Stimulated activated CD8-positive, alpha-beta memory T cell treated with anti-CD3 and anti-CD28 coated beads, Interleukin-12 subunit alpha, Interleukin-12 subunit beta, amount 100 ng/mL, for 4 hours (primary cell): ENCODE measurements at places on chromosomes 6 and 20.

DNA sequence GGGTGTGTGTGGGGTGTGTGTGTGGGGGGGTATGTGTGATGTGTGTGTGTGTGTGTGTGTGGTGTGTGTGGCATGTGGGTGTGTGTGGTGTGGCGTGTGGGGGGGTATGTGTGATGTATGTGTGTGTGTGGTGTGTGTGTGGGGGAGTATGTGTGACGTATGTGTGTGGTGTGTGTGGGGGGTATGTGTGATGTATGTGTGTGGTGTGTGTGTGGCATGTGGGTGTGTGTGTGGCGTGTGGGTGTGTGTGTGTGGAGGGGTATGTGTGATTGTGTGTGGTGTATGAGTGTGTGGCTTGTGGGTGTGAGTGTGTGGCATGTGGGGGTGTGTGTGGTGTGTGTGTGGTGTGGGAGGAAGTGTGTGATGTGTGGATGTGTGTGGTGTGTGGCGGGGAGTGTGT is 442.3 kb downstream of the PREX1 start:
- no peak for DNase-seq

DNA sequence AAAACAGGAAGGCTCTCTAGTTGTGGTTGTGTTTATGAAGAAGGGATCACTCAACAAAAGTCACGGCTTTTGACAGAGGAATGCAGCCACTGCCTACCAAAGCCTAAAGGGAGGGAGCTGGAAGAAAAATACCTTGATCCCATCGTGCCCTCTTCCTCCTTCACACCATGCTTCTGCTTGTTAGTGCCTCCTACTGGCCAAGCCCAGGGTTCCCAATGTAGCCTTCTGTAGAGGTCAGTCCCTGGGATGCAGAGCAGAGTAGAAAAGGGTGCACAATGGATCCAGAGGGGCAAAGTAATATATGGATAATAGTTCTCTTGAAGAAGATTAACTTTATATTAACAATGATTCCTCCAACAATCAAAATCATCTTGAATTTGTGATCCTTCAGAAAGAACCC is 293.5 kb upstream of the FERMT1 start:
- no peak for DNase-seq

GRCh38 chr20:36827541-36828279 is 48.2 kb upstream of the TLDC2 start:
- no peak for DNase-seq

DNA sequence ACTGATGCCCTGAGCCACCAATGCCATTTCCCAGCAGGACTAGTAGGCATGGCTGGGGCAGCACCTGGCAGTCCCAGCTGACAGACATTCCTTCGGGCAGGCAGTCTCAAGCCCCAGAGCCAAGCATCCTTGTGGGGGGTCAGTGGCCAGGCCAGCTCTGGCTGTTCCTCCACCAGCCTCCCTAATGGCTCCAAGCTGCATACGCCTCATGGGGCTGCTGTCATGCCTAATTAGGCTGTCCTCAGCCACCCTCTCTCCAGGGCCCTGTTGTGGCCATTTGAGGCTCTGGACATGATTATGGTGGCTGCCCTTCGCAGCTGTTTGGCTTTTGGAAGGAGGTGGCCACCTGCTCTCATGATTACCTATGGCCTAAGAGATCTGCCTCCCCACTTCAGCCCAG is 79.4 kb downstream of the DLGAP4 start:
- no peak for DNase-seq

DNA sequence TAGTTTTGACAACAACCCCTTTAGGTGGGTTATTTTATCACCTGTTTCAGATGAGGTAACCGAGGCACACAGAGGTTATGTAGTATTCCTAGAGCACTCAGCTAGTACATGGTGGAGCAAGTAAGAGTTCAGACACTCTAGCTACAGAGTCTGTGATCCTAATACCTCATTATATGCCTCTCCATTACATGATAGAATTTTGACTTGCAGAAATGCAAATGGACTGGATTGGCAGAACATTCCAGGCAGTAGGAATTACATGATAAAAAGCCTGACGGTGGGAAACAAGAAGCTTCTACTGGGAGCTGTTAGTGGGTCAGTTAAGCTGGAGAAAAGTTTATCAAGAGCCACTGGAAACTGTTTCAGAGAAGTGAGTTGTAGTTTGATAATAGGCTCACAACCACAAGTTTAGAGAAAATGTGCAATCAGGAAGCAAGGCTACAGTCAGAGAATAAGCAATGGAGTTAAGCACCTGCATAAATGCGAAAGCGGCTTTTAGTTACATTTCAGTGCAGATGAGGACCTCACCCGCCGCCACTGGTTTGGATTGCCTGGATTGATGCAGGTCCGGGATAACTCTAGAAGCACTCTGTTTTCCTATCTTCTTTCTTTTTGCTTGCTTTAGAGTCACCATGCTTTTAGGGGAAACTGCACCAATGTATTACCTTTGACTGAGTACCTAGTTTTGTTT is 34.7 kb upstream of the MYLK2 start:
- DNase-seq = no peak

DNA sequence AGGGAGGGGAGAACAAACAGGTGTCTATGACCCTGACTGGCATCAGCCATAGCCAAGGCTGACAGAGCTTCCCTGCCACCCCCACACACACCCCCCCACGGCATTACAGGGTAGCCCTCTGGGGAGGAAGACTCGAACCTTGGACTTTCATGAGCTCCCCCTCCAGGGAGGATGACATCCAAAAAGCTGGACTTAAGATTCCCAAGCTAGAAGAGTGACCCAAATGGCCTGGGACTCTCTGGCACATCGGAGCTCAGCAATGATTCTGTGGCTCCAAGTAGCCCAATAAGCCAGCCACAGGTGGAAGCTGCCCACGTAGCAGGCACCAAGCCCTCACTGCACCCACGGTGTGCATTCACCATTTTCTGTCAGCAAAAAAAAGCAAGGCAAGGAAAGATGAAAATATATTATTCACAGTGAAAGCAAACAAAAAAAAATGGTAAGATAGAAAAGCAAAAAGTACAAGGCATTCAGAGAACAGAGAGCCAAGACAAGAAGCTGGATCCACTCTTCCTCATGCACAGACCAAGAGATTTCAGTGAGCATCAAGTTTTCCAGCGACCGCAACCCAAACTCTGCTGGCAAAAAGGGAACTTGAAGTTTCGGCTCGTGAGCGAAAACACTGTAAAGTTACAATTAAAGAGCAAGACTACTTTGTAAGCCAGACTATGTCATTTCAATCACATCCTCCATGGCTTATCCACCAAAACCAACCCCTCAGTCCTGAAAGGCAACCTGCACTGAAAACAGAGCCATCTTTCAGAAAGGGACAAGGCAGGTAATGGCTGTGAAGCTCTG is 10.9 kb downstream of the JAG1 start:
- no peak for DNase-seq

DNA sequence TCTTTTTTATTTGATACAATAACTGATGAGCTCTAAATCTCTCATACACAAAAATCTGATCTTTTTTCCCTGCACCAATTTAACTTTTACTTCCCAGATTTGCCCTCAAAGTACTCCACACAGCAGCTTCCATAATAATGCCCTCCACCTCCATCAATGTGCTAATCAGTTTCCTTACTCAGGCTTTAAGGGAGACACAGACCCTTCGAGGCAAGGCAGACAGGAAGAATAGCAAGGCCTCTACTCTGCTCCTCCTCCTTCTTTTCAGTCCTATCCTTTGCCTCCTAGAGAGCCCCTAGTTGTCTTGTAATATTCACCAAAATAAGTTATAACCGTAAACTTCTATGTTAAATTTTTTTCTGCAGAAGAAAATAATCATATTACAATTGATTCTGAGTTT is 444.9 kb upstream of the RNF217 start:
- no peak for DNase-seq

- no peak for DNase-seq
Measured at GRCh38 chr6:1908784-1909183, 299.1 kb downstream of the FOXC1 start.

GRCh38 chr6:162710419-162710818 is 17.1 kb downstream of the PRKN start:
- DNase-seq = no peak

GRCh38 chr20:22180244-22180643 is 404.1 kb downstream of the FOXA2 start:
- no peak for DNase-seq

DNA sequence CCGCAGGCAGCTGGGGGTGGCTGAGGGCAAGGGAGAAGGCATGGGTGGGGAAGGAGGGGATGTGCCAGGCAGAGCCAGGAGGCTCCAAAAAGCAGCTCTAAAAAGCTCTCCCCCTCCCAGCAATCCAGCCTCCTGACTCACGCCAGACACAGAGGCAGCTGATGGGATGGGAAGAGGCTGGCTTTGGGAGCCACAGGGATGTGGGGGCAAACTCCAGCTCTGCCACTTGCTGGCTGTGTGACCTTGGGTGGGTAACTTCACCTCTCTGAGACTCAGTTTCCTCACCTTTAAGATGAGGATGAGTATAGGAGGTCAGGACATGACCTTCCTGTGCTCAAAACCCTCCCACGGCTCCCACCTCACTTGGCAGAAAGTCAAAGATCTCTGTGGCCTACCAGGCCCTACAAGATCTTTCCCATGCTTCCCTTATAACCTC is 148.9 kb downstream of the CEBPB start:
- no peak for DNase-seq

- DNase-seq = no peak
Measured at GRCh38 chr6:20583444-20583800, 49.2 kb downstream of the CDKAL1 start.

DNA sequence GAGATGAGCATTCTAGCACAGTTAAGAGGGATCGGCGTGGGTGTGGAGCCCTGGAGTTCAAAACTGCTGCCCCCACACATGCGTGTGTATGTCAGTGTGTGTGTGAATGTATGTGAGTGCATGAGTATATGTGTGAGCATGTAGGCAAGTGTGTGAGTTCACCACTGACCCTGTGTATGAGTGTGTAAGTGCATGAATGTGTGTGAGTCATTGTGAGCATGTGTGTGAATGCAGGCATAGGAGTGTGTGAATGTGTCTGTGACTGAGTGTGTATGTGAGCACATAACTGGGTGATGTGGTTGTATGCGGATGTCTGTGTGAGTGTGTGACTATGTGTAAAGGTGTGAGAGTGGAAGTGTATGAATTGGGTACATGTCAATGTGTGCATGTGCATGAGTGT is 69.6 kb upstream of the CCDC167 start:
- DNase-seq = no peak

- DNase-seq = no peak
Measured at GRCh38 chr6:42165016-42165415, 8.1 kb upstream of the GUCA1A start.

DNA sequence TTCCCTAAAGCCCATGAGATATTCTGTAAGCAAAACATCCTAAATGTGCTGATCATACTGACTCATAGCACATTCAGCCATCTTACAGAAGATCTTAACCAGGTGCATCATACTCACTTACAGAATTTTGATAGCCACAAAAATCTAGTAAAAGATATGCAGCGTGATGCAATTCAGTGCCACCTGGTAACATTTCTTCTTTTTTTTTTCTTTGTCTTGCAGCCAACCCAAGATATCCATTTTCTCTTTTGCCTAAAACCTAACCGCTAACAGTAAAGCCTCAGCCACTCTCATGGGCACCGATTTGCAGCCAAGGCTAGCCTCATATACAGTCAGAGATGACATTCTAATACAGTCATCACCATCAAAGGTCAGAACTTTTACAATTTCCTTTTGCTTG is 293.3 kb downstream of the HACE1 start:
- DNase-seq = no peak
